Activated naive CD8-positive, alpha-beta T cell treated with anti-CD3 and anti-CD28 coated beads, Interleukin-2, amount 50 U/mL, for 16 hours (primary cell): ENCODE measurements at places on chromosomes 5 and 9.

DNA sequence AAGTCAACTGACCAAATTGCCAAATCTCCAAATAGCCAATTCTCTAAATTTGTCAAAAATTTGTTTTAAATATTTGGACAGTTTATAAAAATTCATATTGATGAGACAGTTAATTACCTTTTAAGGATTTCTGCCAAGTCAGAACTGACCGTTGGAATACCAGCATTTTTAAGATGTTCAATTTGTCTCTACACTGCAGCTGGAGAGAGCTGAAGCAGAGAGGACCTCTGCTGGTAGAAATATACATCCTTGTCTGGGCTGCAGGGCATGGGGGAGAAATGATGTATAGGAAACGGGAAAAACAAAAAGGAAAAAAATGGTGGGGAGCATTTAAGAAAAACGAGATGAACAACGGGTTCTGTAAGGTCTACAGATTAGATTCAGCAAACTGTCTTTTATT, 16.8 kb downstream of the NR6A1 start:
- no peak for DNase-seq

DNA sequence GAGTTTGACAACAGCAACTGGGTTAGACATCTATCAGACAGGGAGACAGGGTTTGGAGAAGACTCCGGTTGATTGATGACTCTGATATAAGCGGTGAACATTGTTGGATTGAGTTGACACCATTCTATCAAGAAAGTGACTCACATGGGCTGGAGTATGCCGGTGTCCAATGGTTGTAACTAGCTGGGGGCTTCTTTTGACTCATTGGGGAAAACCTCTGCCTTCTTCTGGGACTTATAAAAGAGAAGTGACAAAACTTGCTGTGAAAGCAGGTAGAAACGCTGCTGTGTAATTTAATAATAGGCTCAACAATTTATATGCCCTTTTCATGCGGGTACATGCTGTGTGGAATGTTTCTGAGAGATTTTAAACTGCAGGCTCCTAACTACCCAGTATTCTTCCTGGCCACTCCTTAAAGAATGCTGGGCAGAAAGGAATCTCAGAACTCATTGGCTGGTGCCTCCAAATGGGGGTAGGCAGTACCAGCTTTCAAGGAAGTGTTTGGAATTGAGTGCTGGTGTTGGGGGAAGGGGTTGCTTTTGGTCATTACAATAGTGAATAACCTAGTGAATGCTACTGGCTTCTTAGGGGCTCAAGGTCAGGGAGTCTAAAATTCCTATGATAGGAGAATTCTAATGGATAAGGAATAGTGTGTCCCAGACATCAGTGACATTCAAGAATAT, 43.9 kb downstream of the FYB1 start:
- no peak for DNase-seq

GRCh38 chr5:160665460-160665859, 186.6 kb downstream of the ATP10B start:
- no peak for DNase-seq

- no peak for DNase-seq
These were observed 45.9 kb downstream of the RANBP17 start for GRCh38 chr5:170907758-170908157.

- no peak for DNase-seq
These were observed 168.6 kb downstream of the CARTPT start for GRCh38 chr5:71887680-71888079.

DNA sequence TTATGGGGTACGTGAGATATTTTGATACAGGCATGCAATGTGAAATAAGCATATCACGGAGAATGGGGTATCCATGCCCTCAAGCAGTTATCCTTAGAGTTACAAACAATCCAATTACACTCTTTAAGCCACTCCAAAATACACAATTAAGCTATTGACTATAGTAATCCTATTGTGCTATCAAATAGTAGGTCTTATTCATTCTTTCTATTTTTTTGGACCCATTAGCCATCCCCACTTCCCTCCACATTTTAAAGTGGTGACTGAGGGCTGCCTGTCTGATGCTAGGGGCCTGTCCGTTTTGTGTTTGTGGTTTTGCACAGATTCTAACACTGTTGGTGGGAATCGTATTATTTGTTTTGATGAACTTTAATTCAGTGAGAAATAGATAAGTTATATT, 129.7 kb upstream of the DHFR start:
- no peak for DNase-seq

DNA sequence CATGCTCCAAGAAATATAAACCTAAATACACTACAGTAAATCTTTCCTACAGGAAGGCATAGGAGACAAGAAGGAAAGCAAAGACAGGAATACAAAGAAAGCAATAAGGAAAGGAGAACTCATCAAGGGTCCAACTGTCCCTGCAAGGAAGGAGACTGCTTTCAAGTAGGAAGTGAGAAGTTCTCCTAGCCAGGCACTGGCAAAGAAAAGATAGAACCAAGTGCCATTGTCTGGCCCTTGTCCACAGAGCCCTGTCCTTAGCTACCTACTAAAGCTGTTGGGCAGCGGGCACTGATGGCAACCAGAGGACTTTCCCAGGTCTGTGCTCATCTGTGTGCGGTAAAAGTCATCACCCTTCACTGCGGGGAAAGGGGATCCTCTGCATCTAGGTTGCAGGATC, 108.2 kb downstream of the KLHL3 start:
- no peak for DNase-seq

GRCh38 chr5:10572451-10572850, 8.6 kb downstream of the ANKRD33B start:
- no peak for DNase-seq

- no peak for DNase-seq
These were observed 15.0 kb downstream of the STK10 start for GRCh38 chr5:172172912-172173563.

DNA sequence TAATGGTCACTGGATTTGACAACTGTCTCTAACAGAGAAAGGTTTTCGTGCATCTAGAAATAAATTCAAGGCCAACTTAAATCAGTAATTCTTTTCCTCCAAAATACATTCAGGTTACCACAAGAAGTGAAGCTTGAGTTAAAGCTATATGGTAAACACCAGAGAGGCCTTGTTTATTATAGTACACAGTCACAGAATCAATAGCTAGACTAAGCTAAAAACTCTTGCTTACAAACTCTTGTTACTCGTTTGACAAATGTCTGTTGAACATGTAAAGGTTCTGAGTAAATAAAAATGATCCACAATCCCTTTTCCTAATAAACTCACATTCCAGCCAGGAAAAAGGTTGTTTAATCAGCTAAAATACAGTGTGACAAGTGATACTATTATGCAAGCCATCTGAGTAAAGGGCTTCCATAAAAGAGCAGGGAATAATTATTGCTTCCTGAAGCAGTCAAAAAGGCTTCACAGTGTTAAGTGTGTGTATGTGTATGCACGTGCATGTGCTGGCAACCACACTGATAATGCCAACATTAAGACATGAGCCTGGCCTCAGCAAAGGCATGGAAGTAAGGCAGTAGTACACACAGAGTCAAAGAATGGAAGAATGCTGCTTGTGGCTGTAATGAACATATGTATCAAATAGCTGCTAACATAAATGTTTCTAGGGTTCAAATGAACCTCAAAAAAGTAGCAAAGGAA, 12.8 kb downstream of the PTAR1 start:
- DNase-seq, result no peak

DNA sequence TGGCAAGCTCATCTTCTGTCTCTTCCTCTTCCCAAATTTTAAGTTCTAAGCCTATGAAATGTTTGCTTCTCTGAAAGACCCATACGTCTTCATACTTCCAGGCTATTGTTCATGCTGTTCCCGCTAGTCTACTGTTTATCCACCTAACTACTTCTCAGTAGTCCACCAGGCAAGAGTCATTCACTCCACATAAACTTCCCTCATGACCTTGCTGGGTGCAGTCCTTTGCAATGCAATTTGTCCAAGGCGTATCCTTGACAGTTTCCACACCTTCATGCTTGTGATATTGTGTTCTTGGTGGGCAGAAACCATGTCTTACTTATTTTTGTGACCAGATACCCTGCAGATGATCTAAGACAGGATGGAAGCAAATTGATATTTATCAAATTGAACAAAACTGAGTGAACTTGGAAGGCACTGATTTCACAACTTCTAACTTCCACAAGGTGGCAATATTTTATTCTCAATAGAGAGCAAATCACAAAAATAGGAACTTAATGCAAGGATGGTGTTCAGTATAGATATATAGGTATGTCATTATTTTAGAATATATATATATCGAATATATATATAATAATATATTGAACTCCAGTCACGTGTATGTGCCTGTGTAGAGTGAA, 30.3 kb downstream of the TYRP1 start:
- DNase-seq, result no peak

DNA sequence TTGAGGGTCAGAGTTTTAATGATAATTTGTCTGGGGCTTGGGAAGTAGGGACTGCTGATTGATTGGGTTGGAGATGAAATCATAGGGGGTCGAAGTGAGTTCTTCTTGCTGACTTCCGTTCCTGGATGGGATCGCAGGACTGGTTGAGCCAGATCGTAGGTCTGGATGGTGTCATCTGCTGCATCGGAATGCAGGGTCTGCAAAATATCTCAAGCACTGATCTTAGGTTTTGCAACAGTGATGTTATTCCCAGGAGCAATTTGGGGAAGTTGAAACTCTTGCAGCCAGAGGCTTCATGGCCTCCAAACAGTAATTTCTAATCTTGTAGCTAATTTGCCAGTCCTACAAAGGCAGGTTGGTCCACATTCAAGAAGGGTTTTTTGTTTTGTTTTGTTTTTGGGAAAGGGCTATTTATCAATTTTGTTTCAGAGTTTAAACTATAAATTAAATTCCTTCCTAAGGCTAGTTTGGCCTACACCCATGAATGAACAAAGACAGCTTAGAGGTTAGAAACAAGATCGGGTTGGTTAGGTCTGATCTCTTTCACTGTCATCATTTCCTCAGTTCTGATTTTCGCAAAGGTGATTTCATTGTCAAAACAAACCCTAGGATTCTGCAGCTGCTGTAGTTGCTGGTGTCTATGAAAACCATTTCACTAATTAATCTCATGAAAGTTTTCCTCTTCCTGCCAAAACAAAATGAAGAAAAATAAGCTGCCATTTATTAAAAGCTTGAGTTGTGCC, 388.0 kb downstream of the TMEM232 start:
- no peak for DNase-seq

- no peak for DNase-seq
These were observed 36.0 kb downstream of the HMGXB3 start for GRCh38 chr5:150036513-150036912.

- DNase-seq, result no peak
These were observed 1.5 kb upstream of the TMED7 start for GRCh38 chr5:115627295-115627865.

GRCh38 chr9:137085920-137086530, 760 bp upstream of the MAN1B1 start:
- DNase-seq, result no peak

DNA sequence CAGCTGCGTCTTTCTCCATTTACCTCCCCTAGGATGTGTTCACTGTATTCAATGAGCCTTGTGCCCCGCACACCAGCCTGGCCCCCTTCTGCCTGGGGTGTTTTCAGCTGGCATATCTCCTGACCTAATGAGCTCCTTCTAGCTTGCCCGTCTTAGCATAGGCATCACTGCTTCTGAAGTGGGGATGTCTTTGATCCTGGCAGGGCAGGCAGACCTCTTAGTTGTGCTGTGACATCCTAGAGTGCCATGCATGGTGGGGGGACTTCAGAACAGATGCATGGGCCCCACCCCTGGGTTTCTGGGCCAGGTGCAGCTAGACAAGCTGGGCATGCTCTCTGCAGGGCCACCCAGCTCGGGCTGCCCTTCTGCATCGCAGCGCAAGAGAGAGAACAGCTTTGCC, 172.7 kb downstream of the GADD45G start:
- DNase-seq, result no peak

- DNase-seq, result no peak
These were observed 725.0 kb downstream of the PRELID2 start for GRCh38 chr5:145110181-145110580.

GRCh38 chr5:124614836-124615385, 131.5 kb downstream of the ZNF608 start:
- no peak for DNase-seq

GRCh38 chr5:177198738-177199137, 65.2 kb downstream of the NSD1 start:
- no peak for DNase-seq

- no peak for DNase-seq
These were observed 98.9 kb downstream of the ERCC6L2 start for GRCh38 chr9:95974389-95974788.

GRCh38 chr5:132480546-132480892, 10.1 kb downstream of the IRF1 start:
- DNase-seq, result no peak

- no peak for DNase-seq
These were observed 101.8 kb upstream of the LARP1 start for GRCh38 chr5:154653418-154653763.

DNA sequence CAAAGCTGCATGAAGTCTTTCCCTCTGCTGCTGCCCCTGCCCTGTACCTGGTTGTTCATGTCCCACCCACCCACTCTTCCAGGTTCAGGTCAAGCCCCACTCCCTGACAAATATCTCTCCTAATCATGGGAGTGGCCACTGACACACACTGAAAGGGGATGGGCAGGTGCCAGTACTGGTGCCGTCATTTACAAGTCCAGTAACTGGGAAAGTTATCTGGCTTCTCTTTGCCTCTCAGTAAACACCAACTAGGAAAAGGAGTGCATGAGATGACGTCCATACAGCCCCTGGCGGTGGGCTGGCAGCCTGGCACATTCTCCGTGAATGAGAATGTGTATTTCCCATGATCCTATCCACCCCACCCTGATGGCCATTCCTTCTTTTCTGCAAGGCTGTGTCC, 225.2 kb downstream of the FSTL4 start:
- no peak for DNase-seq

DNA sequence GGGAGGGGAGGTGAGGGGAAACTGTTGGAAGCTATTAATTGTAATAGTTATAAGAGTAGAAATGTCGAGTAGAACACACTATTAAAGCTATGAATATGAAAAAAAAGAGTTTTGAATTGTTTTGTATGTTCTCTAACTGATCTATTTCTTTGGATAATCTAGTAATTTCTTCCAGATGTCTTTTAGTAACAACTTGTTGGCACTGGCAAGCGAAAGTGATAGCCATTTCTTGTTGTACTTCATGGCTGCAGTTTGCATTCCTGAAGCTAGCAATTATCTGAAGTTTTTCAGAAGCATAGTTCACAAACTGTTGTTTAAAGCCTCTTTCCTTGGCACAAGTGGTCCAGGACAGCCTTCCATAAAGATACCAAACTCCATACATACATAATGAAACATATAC, 49.4 kb upstream of the SPATA31C2 start:
- no peak for DNase-seq

DNA sequence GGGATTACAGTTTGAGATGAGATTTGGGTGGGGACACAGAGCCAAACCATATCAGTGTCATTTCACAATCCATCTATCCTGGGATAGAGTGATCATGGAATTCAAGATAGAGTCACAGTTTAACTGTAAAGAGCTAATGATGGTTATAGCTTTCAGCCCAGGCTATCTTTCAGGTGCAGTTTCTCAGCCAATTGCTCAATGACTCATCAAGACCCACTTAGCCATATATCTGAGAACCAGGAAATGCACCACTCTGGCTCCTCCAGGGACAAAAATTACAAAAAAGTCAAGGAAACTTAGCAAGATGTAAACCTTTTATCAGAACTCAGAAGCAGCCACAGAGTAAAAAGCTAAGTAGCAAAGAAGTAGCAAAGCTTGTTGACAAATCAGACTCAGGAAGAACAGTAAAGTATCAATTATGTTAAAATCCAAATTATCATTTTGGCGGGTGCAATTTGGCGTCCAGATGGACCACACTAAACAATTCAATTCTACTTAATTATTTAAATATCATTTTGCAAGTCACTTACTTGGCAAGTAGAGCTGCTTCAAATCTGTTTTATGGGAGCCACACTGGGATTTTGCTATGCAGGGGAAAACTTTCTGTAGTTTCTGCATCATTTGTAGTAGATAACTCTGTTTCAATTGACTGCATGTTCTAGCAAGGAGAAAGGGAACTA, 169.4 kb downstream of the TLE1 start:
- no peak for DNase-seq
